HT1080 (cell line): ENCODE measurements at places on chromosomes 6 and 20.

- DNase-seq = no peak
Observed at GRCh38 chr20:37941332-37941731, 38.4 kb downstream of the VSTM2L start.

DNA sequence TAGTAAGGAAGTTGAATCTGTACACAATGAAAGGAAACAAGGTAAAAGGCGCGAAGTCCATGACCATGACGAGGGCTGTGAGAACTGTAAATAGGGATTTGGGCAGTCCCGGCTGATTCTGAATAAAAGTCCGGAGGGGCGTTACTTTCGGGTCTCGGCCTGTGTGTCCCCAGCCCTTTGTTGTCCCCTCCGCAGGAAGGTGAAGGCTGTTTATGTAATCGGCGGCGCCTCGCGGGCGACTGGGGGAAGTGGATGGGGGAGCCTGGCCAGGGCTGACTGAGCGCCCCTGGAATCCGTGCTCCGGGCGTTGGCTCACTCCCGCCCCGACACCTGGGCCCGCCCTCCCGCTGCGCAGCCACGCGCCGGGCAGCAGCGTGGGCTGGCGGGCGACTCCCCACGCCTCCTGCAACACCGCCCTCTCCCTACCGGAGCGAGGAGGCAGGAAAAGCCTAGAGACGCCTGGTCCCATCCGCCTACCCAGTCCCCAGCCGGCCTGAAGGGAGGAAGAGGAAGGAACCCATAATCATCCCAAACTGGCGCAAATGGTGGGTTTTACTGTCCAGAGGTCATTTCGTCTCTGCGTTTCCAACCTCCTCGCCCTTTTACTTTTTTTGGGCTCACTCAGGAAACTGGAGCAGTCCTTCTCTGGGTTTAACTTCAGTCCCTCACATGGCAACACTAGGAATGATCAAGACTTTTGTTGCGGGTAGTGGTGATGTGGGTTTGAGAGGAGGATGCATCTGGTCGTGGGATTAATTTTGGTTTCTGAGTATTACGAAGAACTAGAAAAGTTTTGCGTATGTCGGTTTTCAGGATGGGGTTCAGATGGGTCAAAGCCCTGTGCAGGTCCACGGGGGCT is 12.1 kb downstream of the TRIM31 start:
- no peak for DNase-seq

DNA sequence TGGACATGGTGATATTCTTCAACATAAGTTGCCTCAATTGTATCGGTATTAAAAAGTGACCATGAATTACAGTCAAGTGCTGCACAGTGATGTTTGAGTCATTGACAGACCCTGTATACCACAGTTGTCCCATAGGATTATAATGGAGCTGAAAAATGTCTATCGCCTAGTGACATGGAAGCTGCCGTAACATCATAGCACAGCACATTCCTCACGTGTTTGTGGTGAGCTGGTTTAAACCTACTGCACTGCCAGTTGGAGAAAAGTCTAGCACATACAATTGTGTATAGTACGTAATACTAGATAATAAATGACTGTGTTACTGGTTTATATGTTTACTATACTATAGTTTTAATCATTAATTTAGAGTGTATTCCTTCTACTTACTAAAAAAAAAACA is 150.2 kb downstream of the CDH26 start:
- DNase-seq = peak; percentile 36

DNA sequence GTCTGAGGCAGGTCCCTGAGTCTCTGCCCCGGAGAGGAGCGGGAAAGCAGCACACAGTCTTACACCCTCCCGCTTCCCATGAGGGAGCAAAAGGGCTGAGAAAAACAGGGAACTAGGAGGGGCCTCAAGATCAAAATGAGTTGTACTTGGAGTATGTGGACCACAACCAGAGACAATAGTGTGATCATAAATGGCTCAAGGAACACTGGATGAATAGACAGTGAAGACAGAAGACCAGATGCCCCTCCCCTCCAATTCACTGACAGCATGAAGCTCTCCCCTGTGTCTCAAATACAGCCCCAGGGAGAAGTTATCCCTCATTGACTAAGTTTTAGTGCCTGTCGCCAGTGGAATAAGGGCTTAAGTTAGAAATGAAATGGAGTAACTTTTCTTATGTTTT is 191.0 kb downstream of the TFAP2A start:
- no peak for DNase-seq

- no peak for DNase-seq
Observed at GRCh38 chr6:36781669-36782068, 57.6 kb downstream of the CPNE5 start.

GRCh38 chr6:38587766-38588362 is 51.9 kb downstream of the BTBD9 start:
- no peak for DNase-seq

- no peak for DNase-seq
Observed at GRCh38 chr6:52858416-52858815, 17.8 kb upstream of the GSTA5 start.

DNA sequence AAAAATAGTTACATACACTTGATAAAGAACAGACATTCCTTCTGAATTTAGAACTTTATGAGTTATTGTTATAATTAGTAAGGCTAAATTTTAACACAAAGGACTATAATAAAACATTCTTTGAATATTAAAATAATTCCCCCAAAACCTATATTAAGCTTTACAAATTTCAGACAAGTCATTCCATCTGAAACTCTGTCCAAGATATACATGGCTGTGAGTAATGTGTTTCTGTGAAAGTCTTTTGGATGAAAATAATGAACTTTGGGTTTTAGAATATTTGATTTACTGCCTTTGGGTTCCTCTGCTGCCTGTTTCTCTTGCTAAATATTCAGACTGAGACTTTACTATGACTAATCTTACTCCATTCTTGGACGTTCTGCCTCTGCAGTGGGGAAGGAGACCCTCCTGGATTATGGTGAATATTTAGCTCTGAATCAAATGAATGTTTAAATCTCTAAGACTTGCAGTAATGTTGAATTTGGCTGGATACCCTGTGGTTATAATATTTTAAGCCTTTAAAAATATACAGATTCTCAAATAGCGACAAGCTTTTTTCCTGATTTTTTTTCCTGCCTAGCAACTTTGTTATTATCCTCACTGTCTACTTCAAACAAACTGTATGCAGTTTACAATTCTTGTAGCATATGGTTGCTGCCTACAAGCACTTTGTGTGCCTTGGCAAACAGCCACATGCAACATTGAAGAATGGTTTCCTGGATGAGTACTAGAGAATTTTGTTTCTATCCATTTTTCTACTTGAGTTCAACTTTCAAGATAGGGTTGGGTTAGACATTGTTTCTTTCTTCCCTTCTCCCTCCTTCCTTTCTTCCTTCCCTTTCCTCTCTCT is 51.4 kb downstream of the TXLNB start:
- peak; percentile 13 for DNase-seq

DNA sequence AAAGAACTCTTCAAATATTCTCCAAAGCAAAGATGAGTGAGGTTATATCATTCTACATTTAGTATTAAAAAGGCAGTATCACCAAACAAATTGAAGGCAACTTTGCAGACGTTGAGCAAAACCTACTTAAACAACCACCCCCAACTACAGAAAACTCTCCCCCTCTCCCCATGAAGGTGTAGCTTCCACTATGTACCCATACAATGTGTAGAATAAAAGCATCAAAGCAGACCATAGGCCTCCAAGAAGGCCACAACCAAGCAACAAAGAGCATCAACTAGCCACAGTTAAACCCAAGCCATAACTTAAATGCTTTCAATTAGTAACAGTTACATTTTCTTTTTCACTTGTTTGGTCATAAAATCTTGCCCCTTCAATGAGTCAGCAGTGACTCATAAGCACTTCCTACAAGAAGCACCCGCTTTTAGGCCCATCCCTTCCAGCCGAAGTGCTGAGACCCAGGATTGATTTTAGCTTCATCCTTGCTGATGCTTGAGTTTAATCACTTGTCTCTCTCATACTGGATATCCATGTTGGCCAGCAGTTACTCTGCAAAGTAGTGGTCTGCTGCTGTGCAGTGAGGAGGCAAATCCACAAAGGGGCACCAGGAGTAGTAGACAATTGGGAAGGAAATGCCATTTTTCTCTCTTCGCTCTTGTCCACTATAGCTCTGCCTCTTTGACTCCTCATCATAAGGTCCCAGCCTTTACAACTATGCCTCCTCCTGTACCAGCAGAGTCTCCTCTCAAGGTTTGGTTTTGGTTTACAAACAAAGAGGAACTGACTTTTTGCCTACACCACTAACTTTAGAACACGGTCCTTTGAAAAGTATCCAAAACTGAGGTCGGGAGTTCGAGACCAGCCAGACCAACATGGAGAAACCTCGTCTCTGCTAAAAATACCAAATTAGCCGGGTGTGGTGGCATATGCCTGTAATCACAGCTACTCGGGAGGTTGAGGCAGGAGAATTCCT is 8.4 kb upstream of the NUP153 start:
- peak; percentile 93 for DNase-seq

DNA sequence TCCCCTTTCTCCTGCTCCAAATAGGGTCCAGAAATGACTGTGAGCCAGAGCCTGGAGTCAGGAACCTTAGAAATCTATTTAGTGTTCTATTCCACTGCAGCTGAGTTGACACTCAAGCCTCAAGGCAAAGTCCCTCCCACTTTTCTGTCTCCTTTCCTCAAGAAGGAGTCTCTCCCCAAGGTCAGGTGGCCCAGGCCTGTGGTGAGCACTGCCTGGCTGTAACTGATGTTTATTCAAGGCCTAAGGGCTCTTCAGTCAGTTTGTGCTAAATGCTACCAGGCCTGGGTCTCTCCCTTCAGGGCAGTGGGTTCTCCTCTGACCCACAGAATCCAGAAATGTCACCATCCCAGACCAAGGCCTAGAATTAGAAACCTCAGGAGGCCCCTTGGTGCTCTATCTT is 1042.9 kb upstream of the EPHA7 start:
- no peak for DNase-seq

DNA sequence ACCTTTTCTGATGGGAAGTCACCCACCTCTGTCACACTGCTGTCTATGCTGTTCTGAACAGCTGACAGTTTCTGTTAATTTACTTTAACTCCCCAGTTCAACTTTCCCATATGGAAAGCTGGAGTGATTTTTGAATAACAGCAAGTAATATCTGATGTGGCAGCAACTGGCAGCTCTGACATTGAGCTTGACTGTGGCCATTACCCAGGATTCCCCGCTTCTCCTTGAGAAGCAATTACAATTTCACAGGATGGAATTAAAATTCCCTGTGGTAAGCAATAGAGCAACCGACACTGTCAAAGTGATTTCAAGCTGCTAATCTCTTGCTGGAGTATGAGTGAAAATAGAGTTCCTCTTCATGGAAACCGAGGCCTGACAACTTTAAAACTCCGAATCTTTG is 348.1 kb upstream of the SOX4 start:
- DNase-seq = no peak
